ENCODE measurements at places on chromosomes 16 and 17.

DNA sequence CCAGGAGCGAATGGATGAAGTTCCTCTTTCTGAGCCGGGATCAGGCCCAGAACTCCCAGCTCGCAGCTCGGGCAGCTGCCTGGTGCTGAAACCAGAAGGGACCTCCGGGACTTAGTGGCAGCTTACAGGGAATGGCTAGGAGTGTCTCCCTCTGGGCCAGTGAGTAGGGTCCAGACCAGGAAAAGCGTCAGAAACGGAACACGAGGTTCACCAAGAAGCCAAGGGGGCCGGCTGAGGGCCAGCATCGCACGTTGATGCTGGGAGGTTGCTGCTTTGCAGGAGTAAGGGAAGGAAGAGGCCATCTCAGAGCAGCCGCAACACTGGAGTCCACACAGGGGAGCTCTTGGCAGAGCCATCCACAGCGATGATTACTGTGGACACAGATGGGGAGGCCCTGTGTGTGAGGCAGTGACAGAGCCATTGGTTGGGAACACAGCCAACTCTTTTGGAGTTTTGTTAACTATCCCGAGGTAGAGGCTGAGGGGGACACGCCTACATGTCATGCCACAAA lies 74.0 kb upstream of the CREBBP start:
- no peak for DNase-seq

DNA sequence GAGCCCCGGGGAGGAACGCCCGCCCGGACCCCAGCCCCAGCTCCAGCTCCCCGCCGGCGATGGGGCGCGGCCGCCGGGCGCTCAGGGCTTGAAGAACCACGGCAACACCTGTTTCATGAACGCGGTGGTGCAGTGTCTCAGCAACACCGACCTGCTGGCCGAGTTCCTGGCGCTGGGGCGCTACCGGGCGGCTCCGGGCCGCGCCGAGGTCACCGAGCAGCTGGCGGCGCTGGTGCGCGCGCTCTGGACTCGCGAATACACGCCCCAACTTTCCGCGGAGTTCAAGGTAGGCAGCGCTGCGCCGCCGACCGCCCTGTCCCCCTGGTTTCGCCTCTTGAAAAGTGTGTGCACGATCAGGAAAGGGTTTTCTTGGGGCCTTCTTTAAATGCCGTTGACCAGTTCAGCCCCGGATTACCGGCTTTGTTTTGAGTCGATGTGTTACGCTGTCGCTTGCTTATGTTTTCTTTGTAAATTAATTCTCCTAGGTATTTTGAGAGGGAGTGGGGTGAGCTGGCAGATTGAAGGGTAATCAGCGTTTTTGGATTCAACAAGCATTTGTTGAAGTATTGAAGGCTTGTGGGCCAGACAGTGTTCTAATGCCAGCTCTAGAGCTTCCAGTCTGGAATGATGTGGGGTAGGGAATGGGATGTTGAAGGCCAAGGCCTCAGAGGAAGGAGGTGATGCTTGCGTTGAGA lies 681 bp downstream of the USP43 start:
- no peak for DNase-seq

DNA sequence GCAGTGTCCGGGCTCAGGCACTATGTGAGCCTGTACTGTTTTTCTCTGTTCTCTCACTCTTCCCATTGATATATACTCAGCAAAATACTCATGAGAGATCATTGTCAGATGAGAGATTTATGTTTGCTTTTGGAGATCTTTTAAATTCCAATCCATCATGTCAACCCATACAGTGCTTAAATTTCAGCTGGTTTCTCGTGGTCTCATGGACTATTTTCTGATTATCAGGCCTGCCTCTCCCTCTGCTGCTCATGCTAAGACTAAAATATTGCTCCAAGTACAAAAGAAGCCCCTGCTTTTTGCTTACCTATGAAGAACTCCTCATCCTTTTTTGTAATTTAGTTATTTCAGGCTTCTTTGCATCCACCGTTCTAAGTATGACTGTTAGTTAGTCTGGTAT lies 547.2 kb downstream of the KCNJ2 start:
- DNase-seq, result no peak

GRCh38 chr17:42271779-42272035 lies 4.5 kb downstream of the STAT5B start:
- DNase-seq, result no peak

GRCh38 chr17:35390663-35391062 lies 17.2 kb upstream of the SLFN11 start:
- no peak for DNase-seq

DNA sequence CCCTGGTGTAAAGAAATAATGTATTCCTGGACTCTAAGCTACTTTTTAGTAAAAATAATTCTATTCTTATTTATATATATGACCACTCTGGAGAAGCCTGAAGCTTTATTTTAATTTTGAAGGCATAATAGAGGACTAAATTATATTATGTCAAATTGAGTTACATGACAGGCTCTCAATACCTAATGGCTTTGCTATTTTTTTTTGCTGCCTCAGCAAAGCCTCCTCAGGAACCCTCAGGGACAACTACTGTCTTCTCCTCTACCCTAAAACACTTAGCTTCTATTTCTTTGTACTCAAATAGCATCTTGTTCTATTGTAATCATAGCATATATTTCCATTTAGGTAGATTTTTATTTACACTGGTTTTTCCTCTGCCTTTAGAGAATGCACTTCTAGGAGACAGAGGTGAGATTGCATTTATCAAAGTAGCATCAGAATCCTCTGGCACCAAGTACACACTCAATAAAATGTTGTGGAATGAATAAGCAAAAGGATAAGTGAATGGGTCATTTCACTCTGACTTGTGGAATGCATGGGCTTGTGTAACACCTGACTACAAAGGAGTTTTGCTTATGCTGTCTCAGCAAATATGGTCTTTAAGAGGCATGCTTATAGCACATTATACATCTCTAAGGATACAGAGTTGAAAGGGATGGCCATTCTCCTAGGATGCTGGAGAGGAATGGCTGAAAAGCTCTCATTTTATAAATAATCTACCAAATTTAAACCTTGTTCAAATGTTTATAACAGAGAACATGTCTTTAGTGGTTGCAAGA lies 605.2 kb downstream of the KCNJ2 start:
- DNase-seq, result no peak

- DNase-seq, result peak; percentile 77
These were observed 11.8 kb downstream of the CSF3 start for GRCh38 chr17:40026816-40027613.

DNA sequence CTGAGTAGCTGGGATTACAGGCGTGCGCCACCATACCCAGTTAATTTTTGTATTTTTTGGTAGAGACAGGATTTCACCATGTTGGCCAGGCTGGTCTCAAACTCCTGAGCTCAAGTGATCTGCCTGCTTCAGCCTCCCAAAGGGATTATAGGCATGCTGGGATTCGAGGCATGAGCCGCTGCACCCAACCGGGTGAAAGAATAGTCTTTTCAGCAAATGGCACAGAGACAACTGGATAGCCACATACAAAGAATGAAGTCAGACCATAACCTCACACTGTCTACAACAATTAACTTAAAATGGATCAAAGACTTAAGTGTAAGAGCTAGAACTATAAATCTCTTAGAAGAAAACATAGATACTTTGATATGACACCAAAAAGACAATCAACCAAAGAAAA lies 67.6 kb downstream of the TBC1D16 start:
- DNase-seq, result no peak

DNA sequence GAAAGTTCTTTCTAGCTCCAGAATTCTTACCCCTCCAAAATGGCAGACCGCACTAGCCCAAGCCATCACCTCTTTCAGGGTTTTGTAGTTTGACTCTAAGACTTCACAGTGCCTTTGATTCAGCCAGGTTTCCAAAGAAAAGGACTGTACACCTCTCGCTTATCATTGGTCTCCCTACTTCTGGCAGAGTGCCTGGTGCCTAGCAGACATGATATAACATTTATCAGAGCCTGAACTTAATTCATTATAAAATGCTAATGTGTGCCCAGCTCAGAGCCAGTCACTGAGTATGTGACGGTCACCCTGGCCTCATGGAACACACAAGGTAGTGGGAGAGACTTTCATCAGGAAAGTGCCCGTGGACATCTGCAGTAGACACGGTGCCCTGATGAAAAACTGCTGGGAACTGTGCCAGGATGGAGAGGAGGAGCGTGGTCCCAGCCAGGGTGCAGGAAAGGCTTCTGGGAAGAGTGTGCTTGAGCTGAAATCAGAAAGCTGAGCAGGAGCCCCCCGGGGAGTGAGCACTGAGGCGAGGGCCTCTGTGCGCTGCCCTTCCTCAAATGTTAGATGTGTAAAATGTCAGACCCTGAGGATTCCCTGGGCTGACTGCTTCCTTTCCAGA lies 34.3 kb upstream of the LGALS9 start:
- no peak for DNase-seq

DNA sequence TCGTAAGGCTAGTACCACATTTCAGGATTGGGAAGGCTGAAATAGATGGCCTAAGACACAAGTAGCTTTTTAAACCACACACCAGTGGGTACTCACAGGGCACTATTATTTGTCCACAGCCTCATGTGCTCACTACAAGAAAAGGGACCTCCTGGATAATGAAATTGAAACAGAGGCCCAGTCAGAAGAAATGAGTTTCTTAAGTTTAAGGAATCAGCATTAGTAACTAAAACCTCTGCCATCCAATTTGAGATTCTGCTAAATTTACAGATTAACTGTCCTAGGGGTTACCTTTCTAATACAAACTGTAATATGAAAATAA lies 3.0 kb downstream of the USP7 start:
- no peak for DNase-seq

DNA sequence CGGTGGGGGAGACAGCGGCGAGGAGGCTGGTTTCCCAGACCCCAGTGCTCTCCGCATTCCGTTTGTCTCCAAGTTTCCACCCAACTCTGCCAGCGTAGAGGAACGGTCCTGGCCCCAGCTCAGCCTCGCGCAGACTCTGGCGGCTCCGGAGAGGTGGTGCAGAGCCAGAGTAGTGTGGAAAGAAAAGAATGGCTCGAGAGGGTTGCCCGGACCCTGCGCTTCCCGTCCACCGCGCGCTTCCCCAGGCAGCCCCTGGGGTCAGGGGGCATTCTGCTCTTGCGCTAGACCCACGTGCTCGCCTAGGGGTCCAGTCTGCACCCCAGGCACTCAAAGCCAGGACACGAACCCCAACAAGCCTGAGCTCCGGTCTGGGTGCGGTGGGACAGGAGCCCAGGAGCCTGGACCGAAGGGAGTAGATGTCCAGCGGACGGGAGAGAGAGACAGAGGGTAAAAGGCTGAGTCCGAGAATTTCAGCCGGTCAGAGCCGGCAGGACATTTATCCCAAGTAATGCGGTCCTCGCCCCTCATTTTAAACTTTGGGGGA lies 3.8 kb downstream of the PMP22 start:
- no peak for DNase-seq

DNA sequence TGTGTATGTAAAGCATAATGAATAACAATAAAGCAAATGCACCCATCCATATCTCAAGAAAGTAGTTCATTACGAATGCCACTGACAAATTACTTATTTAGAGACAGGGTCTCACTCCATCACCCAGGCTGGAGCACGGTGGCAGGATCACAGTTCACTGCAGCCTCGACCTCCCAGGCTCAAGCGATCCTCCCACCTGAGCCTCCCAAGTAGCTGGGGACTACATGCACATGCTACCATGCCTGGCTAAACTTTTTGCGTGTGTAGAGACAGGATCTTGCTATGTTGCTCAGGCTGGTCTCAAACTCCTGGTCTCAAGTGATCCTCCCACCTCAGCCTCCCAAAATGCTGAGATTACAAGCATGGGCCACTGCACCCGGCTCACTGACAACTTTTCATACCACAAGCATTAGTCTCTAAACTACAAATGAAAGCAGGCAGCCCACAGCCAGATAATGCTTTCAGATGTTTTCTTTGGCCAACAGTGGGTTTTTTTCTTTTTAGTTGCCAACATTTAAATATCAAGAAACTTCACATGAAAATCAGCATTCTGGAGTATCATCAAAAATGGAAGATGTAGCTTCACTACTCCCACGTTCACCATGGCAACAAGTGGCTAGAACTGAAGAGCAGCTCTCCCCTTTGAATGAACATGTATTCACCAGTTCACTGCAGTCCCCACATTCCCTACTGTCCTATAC lies 7.7 kb downstream of the ARHGAP17 start:
- DNase-seq, result no peak

- DNase-seq, result no peak
These were observed 88.1 kb downstream of the DNAH17 start for GRCh38 chr17:78488867-78489634.

DNA sequence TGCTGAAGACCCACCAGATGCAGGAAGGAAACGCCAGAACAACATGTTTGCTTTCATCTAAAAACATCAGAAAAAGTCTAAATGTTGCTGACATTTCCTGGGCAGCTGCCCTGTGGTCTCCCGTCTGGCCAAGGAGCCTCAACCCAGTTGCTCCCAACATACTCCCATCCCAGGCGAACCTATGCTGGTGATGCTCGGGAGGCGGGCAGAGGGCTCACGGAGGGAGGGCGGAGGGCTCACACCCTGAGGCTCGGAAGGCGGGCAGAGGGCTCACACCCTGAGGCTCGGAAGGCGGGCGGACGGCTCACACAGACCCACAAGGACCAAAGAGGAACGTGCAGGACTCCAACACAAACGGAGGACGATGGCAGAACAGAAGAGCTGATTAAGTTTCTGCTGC lies 135.4 kb downstream of the ANKRD11 start:
- no peak for DNase-seq

DNA sequence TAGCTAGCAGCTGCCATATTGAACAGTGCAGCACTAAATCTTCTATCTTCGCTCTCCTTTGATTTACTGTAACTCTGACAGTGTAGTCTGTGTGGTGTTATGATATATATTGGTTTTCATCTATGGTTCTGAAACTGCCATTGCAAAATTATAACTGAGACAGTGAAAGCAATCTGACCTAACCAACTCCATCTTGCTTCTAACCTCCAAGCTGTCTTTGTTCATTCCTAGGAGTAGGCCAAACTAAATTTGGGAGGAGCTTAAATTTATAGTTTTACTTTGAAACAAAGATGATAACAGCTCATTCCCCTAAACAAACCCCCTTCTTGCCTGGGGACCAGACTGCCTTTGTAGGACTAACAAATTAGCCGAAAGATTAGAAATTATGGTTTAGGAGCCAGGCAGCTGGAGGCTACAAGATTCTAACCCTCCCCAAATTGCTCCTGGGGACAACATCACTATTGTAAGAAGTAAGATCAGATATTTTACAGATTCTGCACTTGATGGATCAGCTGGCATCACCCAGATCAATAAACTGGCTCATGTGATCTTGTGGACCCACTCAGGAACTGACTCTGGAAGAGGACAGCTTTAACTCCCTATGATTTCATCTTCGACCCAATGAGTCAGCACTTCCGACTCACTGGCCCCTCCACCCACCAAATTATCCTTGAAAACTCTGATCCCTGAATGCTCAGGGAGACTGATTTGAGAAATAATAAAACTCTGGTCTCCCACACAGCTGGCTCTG lies 47.0 kb upstream of the FBXO47 start:
- no peak for DNase-seq

DNA sequence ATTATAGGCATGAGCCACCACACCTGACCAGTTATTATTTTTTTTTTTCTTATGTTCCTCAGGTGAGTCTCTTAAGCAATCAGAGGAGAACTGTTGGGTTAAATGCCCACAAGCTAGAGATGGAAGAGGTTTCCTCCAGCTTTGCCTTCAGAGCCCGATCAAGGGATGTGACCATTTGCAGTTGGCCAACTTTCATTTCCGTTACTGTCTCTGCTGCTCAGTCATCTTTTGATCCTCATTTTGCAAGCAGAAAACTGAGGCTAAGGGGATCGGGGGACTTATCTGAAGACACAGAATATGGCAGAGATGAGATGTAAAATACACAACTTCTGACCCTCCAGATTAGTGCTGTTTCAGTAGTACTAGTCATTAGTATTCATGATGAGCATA lies 188.8 kb downstream of the RAB11FIP4 start:
- DNase-seq, result no peak

GRCh38 chr17:9003355-9004131 lies 17.8 kb upstream of the NTN1 start:
- no peak for DNase-seq

All from CD4-positive, alpha-beta T cell treated with Interleukin-12 subunit alpha and Interleukin-12 subunit beta, for 1 hour (primary cell).